ENCODE measurements at places on chromosomes 7 and 10.

DNA sequence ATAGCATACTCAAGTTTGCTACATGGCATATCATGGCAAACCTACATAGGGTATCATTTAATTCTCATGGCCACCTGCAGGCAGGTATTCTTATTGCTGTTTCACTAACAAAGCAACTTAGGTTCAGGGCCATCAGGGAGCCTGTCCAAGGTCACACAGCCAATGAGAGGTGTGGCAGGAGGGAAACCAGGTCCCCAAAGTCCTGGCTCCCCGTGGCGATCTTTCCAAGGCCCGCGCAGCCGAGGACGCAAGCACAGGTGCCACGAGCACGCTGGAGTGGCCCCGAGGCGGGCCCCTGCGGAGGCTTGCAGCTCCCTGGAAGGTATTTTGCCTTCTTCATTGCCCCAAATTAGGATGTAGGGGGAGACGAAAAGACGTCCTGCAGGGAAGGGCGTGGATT, 20.8 kb downstream of the PRKAG2 start:
- no peak for DNase-seq

GRCh38 chr10:3391657-3392056, 219.1 kb upstream of the PITRM1 start:
- no peak for DNase-seq

GRCh38 chr7:94266238-94266644, 128.5 kb upstream of the COL1A2 start:
- DNase-seq, result no peak

GRCh38 chr10:105868935-105869334, 1227.8 kb downstream of the SORCS3 start:
- DNase-seq, result no peak

GRCh38 chr7:37074370-37074769, 350.1 kb upstream of the AOAH start:
- no peak for DNase-seq

DNA sequence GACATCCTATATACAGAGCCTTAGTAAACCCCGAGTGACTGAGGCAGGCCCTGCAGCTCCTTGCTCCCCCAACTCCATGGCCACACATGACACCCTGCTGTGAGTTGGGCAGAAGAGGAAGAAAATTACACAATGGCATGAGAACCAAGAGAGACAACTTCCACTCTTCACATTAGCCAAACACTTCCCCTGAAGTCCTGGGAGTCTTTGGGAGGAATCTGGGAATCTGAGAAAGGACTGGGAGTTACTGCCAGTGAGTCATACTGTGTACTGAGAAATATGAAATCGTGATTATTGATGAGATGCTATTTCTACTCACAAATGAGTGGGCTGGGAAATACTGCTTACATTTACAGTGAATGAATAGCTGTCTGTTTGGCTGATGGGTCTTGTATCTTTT, 116.6 kb downstream of the SPAG6 start:
- DNase-seq, result no peak

- DNase-seq, result peak; percentile 82
Measured at GRCh38 chr10:102450374-102451104, 804 bp downstream of the C10orf95 start.

DNA sequence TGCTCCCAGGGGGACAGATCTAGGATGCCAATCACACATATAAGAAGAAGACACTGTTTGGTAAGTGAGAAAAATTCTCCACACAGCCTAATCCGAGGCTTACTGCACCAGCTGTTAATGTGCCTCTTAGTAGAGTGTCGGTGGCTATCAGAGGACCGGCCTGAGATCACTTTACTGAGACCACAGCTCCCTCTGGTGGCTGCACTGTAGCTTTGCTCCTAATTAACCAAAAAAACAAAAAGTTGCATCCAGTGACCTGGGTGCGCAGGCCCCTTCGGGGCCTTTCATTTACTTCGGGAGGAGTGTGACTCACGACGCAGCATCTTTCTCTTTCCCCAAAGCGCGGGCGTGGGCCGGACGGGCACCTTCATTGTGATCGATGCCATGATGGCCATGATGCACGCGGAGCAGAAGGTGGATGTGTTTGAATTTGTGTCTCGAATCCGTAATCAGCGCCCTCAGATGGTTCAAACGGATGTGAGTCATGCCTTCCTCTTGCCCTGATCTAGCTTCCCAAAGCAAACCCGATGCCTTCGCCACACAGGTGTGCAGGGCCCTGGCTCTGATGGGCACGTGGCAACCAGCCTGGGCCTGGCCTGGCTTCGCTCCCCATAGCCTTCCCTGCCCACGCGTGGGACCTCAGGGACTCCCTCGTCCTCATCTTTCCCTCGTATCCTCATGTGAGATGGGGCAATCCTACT, 56.7 kb downstream of the MKI67 start:
- DNase-seq, result no peak

- DNase-seq, result no peak
Measured at GRCh38 chr7:74222851-74223710, 13.3 kb downstream of the LAT2 start.

- no peak for DNase-seq
Measured at GRCh38 chr7:155794196-155794595, 18.1 kb downstream of the SHH start.

DNA sequence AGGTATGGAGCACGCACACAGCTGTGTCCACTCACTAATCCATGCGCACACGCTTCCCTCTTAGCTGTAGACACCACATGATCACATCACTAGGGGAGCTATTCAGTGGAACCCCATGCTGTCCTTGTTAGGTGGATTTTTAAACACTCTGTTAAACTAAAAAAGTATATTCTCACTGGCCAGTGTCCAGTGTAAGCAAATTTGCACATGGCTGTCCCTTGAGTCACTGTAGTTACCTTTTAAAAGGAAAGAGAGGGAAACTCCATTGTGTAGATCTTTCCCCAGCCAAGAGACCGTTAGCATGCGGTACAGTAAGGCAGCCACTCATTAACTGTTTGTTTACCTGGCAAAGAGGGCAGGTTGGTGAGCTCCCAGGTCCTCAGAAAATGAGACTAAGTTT, 81.6 kb upstream of the INSYN2A start:
- DNase-seq, result no peak

Measured in HL-60 (cell line).